Stimulated activated memory B cell treated with anti-CD40 and anti-IgM and Interleukin-4, amounts not matched to agents 10 μg/mL and 1 μg/mL and 100 μg/mL, for 72 hours (primary cell): ENCODE measurements at places on chromosomes 3 and 15.

DNA sequence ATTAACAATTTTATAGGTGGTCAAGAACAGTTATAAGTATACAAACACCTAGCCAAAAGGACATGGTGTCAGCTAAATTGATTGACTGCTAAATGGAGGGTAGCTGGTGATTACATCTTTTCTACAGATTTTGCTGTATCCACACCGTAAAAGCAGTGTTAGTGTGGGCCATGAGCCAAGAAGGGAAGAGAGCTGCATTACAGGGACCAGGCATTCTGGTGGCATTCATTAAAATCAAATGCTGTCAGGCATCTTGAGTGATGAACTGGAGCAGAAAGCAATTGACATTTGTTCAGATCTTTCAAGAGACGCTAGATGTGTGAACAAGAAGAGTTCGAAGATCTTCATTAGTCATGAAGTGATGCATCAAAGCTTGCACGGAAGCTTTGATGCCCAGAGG lies 177.9 kb downstream of the ARPP21 start:
- no peak for ATAC-seq

GRCh38 chr3:196047391-196048030 lies 34.4 kb downstream of the TFRC start:
- no peak for ATAC-seq

GRCh38 chr3:47647550-47647949 lies 68.9 kb upstream of the CSPG5 start:
- no peak for ATAC-seq

- ATAC-seq, result no peak
These were observed 188.9 kb downstream of the FMN1 start for GRCh38 chr15:33005582-33005981.

GRCh38 chr15:45572617-45573016 lies 14.6 kb upstream of the BLOC1S6 start:
- peak; percentile 24 for ATAC-seq

DNA sequence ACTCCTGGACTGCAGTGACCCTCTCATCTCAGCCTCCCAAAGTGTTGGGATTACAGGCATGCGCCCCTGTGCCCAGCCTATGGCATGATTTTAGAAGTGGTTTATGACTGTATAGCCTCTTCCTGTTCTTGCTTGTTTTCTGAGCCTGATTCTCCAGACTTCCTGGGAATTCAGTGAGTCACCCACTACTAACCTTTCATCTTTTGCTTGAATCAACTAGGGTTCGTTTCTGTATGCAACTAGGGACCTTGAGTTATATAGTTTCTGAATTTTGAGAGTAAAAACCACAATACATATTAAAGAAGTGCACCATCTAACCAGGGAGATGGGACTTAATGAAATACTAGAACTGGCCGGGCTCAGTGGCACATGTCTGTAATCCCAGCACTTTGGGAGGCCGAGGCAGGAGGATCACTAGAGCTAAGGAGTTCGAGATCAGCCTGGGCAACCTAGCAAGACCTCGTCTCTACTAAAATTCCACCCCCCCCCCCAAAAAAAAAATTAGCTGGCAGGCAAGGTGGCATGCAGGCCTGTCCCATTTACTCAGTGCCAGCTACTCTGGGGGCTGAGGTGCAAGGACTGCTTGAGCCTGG lies 76.0 kb downstream of the ZNF609 start:
- ATAC-seq, result no peak

DNA sequence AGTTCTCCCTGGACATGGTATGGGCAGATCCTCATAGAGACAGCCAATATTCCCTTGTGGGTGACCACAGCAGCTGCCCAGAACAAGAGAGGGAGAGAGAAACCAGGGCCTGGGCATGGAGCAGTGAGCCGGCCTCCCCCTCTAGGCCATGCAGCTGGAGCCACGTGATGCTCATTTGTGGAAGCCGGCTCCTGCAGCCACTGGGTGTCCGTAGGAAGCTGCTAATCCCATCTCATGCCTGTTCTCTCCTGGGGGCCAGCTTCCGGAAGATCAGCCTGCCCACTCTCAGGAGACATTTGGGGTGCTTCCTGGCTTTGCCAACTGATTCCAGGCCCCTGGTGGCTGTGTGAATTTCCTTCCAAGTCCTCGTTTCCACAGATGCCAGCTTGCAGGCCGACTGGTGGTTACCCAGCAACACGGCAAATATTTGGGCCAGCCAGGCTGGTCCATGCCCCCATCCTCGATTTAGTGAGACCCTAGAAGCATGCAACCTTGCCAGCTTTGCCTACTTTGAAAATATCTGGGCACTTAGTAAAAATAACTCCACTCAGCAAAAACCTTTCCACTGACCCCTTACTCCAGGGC lies 55.3 kb downstream of the LINGO1 start:
- ATAC-seq, result no peak

- peak; percentile 77 for ATAC-seq
These were observed 17.0 kb downstream of the ILDR1 start for GRCh38 chr3:122004991-122005565.

- ATAC-seq, result no peak
These were observed 38.4 kb downstream of the CCDC33 start for GRCh38 chr15:74274470-74275038.

GRCh38 chr15:52794665-52795463 lies 4.7 kb upstream of the ONECUT1 start:
- no peak for ATAC-seq

GRCh38 chr15:62060896-62061280 lies 641 bp upstream of the VPS13C start:
- ATAC-seq, result no peak

GRCh38 chr3:32113566-32113965 lies 7.1 kb downstream of the GPD1L start:
- ATAC-seq, result no peak

- ATAC-seq, result no peak
These were observed 71.5 kb downstream of the LRRC28 start for GRCh38 chr15:99322643-99323405.

DNA sequence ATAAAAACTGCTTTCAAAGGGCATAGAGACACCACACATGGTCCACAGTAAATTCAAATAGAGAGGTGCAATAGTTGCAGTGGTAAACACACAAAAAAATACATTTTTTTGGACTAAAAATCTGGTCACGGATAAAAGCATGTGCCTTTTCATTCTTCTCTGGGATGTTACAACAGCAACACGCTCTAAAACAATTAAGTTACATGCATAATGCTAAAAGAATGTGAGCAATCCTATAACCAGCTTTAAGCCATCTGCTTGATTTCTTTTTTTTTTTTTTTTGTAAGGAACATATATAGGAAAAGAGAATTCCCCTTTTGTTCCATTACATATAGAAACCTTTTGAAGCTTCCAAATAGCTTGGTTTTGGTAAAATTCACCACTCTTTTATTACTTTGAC lies 20.0 kb downstream of the WNT5A start:
- no peak for ATAC-seq

DNA sequence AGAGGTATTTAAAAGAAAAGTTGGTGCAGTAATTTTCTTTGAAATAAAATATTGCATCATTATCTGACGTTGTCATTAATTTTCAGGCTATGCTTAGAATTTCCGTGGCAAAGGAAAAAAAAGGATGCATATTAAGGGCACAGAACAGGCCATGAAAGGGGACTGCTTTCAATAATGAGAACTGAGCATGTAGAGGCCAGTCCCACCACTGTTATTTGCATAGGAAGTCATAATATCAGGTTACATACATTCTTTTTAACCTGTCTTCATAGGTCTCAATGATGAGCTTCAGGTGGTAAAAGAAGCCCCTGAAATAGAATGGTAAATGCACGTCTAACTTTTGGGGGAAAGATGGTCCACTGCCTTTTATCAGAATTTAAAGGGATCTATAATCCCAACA lies 272.1 kb upstream of the ALCAM start:
- ATAC-seq, result no peak

- ATAC-seq, result no peak
These were observed 418.9 kb upstream of the NAALADL2 start for GRCh38 chr3:174440253-174440701.

- no peak for ATAC-seq
These were observed 567.5 kb upstream of the CCDC54 start for GRCh38 chr3:106809623-106810299.

GRCh38 chr3:71360764-71361163 lies 222.8 kb downstream of the FOXP1 start:
- ATAC-seq, result peak; percentile 89

GRCh38 chr3:14424711-14425580 lies 22.5 kb downstream of the SLC6A6 start:
- no peak for ATAC-seq

GRCh38 chr3:2684046-2684445 lies 426.1 kb downstream of the IL5RA start:
- ATAC-seq, result no peak

GRCh38 chr3:4776399-4776979 lies 202.7 kb upstream of the BHLHE40 start:
- no peak for ATAC-seq

GRCh38 chr3:185786956-185787877 lies 37.6 kb downstream of the IGF2BP2 start:
- ATAC-seq, result no peak

- ATAC-seq, result no peak
These were observed 84.1 kb downstream of the PPCDC start for GRCh38 chr15:75107516-75107907.

- ATAC-seq, result no peak
These were observed 6.0 kb upstream of the RTP1 start for GRCh38 chr3:187191271-187191670.

DNA sequence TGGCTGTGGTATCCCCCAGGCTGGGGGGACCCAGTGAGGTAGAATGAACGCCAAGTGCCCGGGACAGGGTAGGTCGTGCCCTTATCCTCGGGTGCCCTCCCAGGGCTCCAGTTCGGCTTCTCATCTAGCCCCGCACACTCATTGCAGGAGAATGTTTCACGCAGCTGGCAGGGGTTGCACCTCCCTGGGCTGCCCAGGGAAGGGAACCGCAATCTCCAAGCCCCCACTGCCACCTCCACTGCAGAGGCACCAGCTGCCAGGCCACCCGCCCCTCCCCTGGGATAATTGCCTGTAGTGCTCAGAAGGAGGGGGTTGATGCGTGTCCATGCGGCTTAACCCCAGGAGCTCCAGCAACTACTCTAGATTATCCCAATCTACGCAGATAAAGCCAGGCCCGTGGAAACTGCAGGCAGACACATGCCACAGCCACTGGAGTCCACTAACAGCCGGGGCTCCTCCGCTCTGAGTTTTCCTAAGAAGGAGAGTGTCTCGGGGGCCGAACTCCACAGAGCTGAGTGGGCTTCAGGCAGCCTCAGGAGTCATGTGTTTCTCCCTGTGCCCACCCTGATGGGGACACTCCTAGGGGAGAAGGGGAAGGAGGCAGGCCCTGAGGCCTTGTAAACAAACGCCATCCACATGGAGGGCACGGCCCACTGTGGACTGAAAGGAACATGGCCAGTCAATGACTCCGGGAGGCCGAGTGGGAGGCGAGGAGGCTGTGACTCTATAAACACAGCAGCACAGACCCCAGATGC lies 137.2 kb upstream of the IQSEC1 start:
- no peak for ATAC-seq

DNA sequence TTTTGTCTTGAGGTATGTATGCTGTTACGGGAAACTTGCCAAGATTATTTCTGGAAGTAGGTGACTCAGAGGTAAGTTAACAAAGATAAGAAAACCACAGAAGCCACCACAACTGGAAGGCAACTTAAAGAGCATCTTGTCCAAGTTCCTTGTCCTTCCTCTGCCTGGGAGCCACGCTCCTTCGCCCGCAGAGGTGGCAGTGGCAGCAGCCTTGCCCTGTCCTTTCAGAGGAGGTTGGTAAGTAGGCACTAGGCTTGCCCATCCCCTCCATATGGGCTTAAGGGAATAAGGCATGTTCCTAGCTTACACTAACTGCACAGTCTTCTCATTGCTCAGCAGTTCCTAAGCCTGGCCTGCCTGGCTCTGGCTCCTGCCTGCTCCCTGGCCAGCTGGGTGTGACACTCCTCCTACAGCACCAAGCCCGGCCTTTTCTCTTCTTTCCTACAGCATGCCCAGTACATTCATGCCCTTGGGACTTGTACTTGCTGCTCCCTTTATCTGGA lies 48.0 kb upstream of the RAB6B start:
- ATAC-seq, result no peak

- no peak for ATAC-seq
These were observed 13.1 kb upstream of the BLOC1S6 start for GRCh38 chr15:45573961-45574629.

DNA sequence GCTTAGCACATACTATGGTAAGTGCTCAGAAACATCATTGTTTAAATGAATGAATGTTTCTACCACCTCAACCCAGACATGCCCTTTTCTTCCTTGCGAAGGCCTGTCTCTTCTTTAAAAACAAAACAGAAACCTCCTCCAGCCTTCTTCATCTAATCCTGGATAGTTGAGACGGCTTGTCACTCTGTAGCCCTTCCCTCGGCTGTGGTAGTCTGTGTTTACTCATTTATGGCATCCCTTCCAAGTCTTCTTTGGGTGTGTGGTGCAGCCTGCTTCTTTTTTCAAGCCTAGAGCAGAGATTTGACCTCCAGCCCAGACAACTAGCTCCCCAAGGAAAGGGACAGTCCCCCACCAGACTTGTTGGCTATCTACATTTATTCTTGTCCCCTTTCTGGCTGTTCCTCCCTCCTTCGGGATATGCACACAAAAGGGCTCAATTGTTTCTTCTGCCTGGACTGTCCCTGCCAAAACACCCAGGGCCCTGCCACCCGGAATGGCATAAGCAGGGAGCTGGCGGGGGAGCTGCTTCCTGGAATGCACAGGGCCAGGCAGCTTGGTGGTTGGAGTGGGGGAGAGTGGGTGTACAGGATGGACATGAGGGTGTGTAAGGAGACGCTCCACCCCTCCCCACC lies 67.8 kb downstream of the ITGA11 start:
- ATAC-seq, result no peak

DNA sequence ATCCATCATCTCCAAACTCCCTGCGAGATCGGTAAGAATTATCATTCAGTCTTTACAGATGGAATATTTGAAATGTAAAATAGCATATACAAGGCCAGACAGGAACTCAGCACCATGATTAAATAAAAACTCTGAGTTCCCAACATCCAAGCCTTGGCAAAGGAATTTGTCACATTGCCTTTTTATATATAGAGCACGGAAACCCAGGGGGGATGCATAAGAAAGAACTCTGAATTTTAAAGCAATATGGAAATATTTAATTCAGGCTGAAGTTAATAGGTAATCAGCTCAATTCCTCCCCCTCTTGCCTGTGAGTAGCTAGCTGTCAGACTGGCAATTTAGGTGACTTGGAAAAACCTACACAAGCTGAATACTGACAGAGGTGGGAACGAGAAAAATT lies 217.9 kb upstream of the KCNMB2 start:
- ATAC-seq, result no peak

DNA sequence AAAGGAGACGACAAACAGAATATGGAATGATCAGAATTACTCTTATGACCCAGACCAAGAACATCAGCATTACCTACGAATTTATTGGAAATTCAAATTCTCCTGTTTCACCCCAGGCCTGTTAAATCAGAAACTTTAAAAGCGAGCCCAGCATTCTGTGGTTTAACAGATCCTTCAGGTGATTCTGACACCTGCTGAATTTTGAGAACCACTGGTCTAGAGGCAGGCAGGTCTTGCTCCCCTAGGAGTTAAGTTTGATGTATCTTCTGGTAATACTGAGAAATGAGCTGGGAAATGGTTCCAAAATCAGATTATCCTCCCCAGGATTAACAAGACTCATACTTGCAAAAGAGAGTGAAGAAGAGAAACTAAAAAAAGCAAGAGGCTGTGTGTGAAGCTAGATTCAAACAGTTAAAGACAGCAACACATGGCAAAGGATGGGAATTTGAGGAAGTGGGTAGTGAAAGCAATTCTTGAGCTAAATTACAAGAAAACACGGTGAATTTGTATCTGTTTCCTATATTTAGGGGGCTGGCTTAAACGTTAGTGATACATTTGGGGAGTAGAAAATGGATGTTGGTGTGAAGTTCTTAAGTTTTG lies 66.0 kb downstream of the FLNB start:
- ATAC-seq, result peak; percentile 58
